ENCODE measurements at places on chromosomes 1 and 21. TPM values are rescaled to one million over a fixed set of nuclear protein-coding genes. Genes with fewer than 3 reads are reported as not detected.

ARMH1 gene
- total RNA-seq = 123 TPM

YIPF1 gene
- total RNA-seq = 33.7 TPM

PHLDA3 gene
- 10.7 TPM for total RNA-seq

LYPD8 gene
- total RNA-seq = not detected

STIL gene
- 32.2 TPM for total RNA-seq

CXADR gene
- 0.48 TPM for total RNA-seq

NHLH1 gene
- total RNA-seq = 0.60 TPM

RPS27 gene
- 1,822 TPM for total RNA-seq

C8B gene
- total RNA-seq = not detected

RPTN gene
- not detected for total RNA-seq

GPR25 gene
- total RNA-seq = not detected

KRTAP6-1 gene
- not detected for total RNA-seq

SLC9C2 gene
- total RNA-seq = not detected

LCE7A gene
- not detected for total RNA-seq

DPT gene
- total RNA-seq = not detected

NTMT2 gene
- not detected for total RNA-seq

ACTA1 gene
- not detected for total RNA-seq

APP gene
- 37.2 TPM for total RNA-seq

CEP350 gene
- total RNA-seq = 63.7 TPM

FAM72D gene
- total RNA-seq = 38.3 TPM

TTC22 gene
- total RNA-seq = 15.3 TPM

BRDT gene
- not detected for total RNA-seq

ISG20L2 gene
- total RNA-seq = 36.3 TPM

PCNX2 gene
- 26.2 TPM for total RNA-seq

KRTAP24-1 gene
- total RNA-seq = not detected

GNG12 gene
- total RNA-seq = 0.34 TPM

ST6GALNAC5 gene
- not detected for total RNA-seq

S100A9 gene
- total RNA-seq = not detected

SYNC gene
- not detected for total RNA-seq

EDARADD gene
- 1.9 TPM for total RNA-seq

MMEL1 gene
- 1.5 TPM for total RNA-seq

ANGPTL3 gene
- total RNA-seq = not detected

FAF1 gene
- 83.0 TPM for total RNA-seq

KCNJ9 gene
- total RNA-seq = not detected

HDAC1 gene
- total RNA-seq = 149 TPM

TMEM52 gene
- 0.88 TPM for total RNA-seq

KRTAP13-2 gene
- not detected for total RNA-seq

TTC4 gene
- 38.7 TPM for total RNA-seq

CRB1 gene
- 0.48 TPM for total RNA-seq

OR2T12 gene
- not detected for total RNA-seq

MYOG gene
- total RNA-seq = not detected

KIAA0040 gene
- total RNA-seq = 37.4 TPM

ECM1 gene
- total RNA-seq = 1.5 TPM

LCE6A gene
- not detected for total RNA-seq

TMPRSS3 gene
- total RNA-seq = 57.1 TPM

PRKAA2 gene
- not detected for total RNA-seq

TIE1 gene
- total RNA-seq = 0.42 TPM

SLC22A15 gene
- total RNA-seq = 1.5 TPM

ILDR2 gene
- 18.5 TPM for total RNA-seq

C1orf185 gene
- not detected for total RNA-seq

SHISAL2A gene
- total RNA-seq = 9.2 TPM

PCAT6 gene
- total RNA-seq = 1.8 TPM

TAS1R3 gene
- total RNA-seq = 0.91 TPM

DNAJC28 gene
- total RNA-seq = 0.55 TPM

FCRL6 gene
- total RNA-seq = 0.16 TPM

Measured in activated T-cell treated with anti-CD3 and anti-CD28 coated beads, Interleukin-2, amount 50 U/mL, for 72 hours (primary cell).